ENCODE measurements at places on chromosomes 13 and 19. TPM values are rescaled to one million over a fixed set of nuclear protein-coding genes. Genes with fewer than 3 reads are reported as not detected.
A peak's percentile ranks its signal among the peaks of the same experiment; 100 is the strongest.

Gene PLEKHG2
- total RNA-seq, result 37.8 TPM

DNA sequence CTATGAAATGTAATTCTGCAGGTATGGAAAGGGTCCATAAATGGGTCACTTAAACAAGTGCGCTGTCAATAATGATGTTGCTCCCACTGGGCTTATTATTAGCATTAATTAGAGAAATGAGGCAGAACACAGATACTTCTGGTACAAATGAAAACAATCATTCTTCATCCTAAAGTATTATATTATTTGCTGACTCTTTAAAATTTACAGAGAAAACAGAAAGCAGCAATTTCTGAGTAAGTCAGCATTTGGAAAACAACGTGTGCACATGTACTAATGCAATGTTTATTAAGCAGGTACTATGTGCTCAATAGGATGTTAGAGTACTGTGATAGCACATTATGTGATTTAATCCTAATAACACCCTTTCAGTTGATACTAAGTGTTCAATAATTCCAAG, 2.4 kb upstream of the ZNF676 start:
- no peak for DNase-seq

Gene KCNJ14
- 0.48 TPM for total RNA-seq

Gene GPATCH1
- total RNA-seq, result 13.7 TPM

GRCh38 chr13:106042996-106043581, 492.4 kb downstream of the EFNB2 start:
- DNase-seq, result no peak

Gene FNDC3A
- total RNA-seq, result 65.7 TPM

DNA sequence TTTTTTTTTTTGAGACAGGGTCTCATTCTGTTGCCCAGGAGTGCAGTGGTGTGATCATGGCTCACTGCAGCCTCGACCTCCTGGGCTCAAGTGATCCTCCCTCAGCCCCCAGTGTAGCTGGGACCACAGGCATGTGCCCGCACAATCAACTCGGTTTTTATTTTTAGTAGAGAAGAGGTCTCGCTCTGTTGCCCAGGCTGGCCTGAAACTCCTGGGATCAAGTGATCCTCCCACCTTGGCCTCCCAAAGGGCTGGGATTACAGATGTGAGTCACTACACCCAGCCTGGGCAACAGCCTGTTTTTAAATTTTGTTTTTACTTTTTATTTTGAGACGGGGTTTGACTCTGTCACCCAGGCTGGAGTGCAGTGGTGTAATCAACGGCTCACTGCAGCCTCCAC, 2.3 kb upstream of the KDM4B start:
- DNase-seq, result no peak

Gene ZNF729
- total RNA-seq, result 10.6 TPM

Gene ZNF793
- 10.4 TPM for total RNA-seq

- no peak for DNase-seq
Measured at GRCh38 chr13:23679220-23679619, 109.0 kb downstream of the TNFRSF19 start.

DNA sequence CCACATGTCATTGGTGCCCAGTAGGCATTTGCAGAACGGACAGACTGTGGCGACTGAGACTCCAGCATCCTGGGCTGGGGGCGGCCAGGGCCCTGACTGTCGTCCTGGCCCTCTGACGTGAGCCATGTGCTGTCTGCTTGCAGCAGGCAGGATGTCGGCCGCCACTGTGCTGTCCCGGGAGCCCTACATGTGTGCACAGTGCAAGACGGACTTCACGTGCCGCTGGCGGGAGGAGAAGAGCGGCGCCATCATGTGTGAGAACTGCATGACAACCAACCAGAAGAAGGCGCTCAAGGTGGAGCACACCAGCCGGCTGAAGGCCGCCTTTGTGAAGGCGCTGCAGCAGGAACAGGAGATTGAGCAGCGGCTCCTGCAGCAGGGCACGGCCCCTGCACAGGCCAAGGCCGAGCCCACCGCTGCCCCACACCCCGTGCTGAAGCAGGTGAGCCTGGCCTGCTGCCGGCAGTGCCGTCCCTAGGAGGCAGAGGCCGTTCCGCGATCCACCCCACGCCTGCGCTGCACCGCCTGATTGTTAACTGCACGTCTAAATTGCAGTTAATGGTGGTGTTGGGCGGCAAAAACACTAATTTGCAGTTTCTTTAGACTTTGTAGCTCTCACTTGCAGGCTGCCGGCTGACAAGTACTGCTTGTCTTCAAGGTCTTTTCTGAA, 14.2 kb downstream of the TSSK6 start:
- DNase-seq, result no peak

DNA sequence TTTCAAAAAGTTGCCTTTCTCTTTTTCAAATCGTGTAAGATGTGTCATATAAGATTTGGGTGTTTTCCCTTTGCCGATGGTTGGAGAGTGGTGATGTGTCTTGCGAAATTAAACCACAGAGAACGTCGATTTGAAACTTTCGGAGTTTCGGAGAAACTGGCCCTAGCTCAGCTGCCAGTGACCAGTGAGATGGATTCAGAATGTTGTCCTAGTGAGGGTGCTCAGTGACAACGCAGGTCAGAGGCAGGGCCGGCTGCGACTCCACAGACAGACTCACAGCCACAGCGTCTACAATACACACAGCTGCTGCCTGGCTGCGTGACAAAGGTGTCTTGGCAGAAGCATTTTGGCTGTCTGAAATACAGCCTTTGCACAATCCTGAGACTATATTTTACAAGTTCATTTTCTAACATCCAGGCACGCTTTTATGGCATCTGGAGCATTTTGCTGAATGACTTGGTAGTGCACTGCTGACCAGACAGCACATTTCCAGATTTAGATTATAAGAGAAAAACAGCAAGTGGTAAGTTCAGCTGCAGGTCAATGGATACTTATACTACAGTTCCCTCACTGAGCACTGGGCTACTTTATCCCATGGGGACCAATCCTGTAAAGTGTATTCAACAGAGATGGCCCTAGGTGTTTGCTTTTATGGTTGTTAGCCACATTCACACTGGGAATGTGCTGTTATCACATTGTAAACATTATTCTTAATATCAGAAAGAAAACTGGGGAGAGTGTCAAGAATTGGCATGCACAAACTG, 207.5 kb downstream of the KCNRG start:
- peak; percentile 80 for DNase-seq

Data from umbilical cord (tissue), 2 donors.